ENCODE measurements at places on chromosomes 11 and 22. TPM values are rescaled to one million over a fixed set of nuclear protein-coding genes. Genes with fewer than 3 reads are reported as not detected.

The IGF2 gene
- total RNA-seq = 2.3 TPM

- peaks cover 39% of the 10 kb centered on the region for H3K4me1 ChIP-seq
- peak; percentile 91 for DNase-seq
- no peaks in the 10 kb centered on the region for H3K27me3 ChIP-seq
- H3K4me3 ChIP-seq = no peak overlapping the region
Measured at GRCh38 chr22:45678961-45679912, 7.6 kb downstream of the ATXN10 start.

DNA sequence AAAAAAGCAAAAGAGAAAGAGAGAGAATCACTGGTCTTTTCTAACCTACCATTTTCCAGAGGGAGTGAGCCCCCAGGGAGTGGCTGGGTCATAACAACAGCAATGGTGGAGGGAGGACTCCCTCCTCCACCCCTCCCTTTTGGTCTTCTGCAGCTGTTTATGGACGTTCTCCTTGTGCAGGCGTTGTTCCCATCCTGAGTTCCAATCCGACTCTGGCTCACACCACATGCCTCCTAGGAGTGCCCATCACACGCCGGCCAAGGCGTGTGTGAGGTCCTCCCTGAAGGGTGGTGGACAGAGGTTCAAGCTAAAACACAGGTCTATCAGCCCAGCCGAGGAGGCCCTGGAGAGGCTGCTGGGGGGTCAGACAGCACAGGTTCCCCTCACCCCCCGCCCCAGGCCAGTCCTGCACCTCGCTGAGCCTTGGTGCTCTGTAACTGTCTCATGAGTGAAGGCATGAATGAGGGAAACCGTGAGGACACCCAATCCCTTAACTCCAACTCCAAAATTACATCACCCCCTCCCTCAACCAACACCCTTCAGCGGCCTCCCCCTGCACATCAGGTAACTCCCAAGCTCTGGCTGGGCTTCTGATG is 29.4 kb downstream of the IFT27 start:
- H3K4me1 ChIP-seq = no peaks in the 10 kb centered on the region
- H3K27me3 ChIP-seq = peaks cover 37% of the 10 kb centered on the region
- no peaks in the 10 kb centered on the region for H3K36me3 ChIP-seq

GRCh38 chr11:130891326-130891725 is 25.0 kb downstream of the SNX19 start:
- H3K4me1 ChIP-seq = peaks cover 6% of the 10 kb centered on the region
- peak; percentile 41 for DNase-seq
- H3K27me3 ChIP-seq = no peaks in the 10 kb centered on the region
- peaks cover 19% of the 10 kb centered on the region for H3K36me3 ChIP-seq
- 0 out of 2 replicates have a peak overlapping the region, but pooled peaks have one; percentile 4 for H3K27ac ChIP-seq

GRCh38 chr11:11279956-11280689 is 72.9 kb downstream of the CSNK2A3 start:
- peak; percentile 67 for DNase-seq
- peak overlapping the region; percentile 77 for H3K27ac ChIP-seq
- no peaks in the 10 kb centered on the region for H3K36me3 ChIP-seq
- peaks cover 10% of the 10 kb centered on the region for H3K4me1 ChIP-seq

- DNase-seq = no peak
- H3K4me1 ChIP-seq = no peaks in the 10 kb centered on the region
- H3K36me3 ChIP-seq = no peaks in the 10 kb centered on the region
- H3K27me3 ChIP-seq = no peaks in the 10 kb centered on the region
Measured at GRCh38 chr22:26086359-26086758, 82.9 kb upstream of the SEZ6L start.
